ENCODE measurements at places on chromosomes 13 and 19. TPM values are rescaled to one million over a fixed set of nuclear protein-coding genes. Genes with fewer than 3 reads are reported as not detected.

NCR1 gene
- not detected for total RNA-seq

GRCh38 chr19:10713317-10713716 is 4.6 kb upstream of the DNM2 start:
- H3K36me3 ChIP-seq: no peaks in the 10 kb centered on the region
- H3K27ac ChIP-seq: no peak overlapping the region
- no peak overlapping the region for H3K4me3 ChIP-seq
- no peaks in the 10 kb centered on the region for H3K4me1 ChIP-seq
- H3K27me3 ChIP-seq: no peaks in the 10 kb centered on the region
- DNase-seq: no peak

GRCh38 chr13:52868190-52868589 is 19.8 kb upstream of the PCDH8 start:
- no peaks in the 10 kb centered on the region for H3K4me1 ChIP-seq
- no peak overlapping the region for H3K27ac ChIP-seq
- H3K27me3 ChIP-seq: no peaks in the 10 kb centered on the region
- DNase-seq: no peak
- H3K4me3 ChIP-seq: no peak overlapping the region

DNA sequence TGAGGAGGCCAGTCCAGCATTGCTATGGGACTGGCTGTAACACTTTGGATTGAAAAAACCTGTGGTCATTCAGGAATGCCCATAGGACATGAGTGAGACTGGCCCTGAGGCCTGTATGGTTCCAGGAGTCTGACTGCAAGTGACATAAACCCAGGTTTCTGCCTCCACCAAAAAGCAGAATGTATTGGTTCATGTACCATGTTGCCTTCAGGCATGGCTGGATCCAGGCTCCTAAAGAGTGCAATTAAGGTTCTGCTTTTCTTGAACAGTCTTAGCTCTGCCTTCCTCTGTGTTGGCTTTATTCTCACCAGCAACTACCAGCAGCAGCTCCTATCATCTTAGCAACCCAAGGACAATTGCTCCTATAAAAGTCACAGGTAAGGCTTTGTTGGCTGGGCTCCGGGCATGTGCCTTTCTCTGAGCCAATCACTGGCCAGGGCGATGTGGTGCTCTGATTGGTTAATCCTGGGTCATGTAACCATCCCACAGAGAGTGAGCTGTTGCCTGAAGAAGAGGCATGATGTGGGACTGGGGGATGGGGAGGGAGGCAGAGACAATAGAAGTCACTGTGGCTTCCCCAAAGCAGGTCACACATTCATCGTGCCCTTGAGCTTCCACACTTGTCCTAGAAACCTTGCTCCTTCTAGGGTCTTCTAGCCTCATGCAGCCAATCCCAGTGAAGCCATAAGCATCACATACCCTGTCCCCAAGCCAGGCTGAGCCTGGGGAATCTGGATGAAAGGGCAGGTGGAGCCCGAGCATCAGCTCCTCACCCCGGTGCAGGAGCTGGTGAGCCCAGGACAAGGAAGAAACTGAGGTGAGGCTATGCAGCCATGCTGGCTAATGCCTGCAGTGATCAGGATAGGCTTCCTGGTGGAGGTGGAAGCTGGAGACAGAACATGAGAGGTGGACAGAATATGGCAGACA is 123.9 kb downstream of the URI1 start:
- no peak overlapping the region for H3K27ac ChIP-seq
- H3K36me3 ChIP-seq: no peaks in the 10 kb centered on the region
- no peak for DNase-seq
- no peak overlapping the region for H3K4me3 ChIP-seq
- H3K27me3 ChIP-seq: no peaks in the 10 kb centered on the region

DNA sequence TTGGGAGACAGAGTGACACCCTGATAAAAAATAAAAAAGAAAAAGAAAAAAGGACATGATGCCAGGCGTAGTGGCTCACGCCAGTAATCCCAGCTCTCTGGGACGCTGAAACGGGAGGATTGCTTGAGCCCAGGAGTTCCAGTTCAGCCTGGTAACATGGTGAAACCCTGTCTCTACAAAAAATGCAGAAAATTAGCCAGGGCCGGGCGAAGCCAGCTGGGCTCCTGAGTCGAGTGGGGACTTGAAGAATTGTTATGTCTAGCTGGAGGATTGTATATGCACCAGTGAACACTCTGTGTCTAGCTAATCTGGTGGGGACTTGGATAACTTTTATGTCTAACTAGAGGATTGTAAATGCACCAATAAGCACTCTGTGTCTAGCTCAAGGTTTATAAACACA is 32.3 kb downstream of the TMPRSS9 start:
- H3K4me1 ChIP-seq: peaks cover 5% of the 10 kb centered on the region
- H3K36me3 ChIP-seq: no peaks in the 10 kb centered on the region
- H3K27ac ChIP-seq: no peak overlapping the region
- no peaks in the 10 kb centered on the region for H3K27me3 ChIP-seq

DNA sequence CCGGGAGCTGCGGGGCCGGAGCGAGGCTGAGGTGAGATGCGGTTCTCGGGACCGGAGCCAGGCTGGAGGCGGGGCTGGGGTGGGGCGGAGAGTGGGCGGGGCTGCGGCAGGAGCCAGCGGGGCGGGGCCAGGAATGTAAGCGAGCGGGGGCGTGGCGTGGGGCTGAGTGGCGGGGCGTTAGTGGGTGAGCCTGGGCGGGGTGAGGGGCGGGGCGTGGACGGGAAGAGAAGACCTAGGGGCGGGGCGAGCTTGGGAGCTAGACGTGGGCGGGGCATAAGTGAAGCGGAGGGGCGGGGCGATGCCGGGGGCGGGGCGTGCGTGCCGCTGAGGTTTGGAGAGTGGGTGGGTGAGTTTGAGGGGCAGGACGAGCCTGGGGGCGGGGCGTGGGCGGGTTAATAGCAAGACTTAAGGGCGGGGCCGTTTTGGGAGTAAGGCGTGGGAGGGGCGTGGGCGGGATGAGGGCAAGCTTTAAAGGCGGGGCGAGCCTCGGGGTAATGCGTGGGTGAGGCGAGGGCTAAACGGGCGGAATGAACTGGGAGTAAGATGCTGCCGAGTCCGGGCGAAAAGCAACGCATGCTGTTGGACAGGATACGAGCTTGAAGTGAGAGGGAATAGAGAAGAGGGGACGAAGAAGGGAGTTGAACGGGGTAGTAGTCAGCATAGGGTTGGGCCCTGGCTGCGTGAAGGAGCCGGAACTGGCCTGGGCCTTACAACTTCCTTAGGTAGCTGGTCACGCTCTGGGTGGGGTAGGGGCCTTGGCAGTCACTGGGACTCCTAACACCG is 572 bp downstream of the SNAPC2 start:
- H3K4me3 ChIP-seq: peak overlapping the region; percentile 95
- H3K27ac ChIP-seq: peak overlapping the region; percentile 96
- DNase-seq: peak; percentile 100
- peaks cover 51% of the 10 kb centered on the region for H3K4me1 ChIP-seq
- H3K36me3 ChIP-seq: peaks cover 18% of the 10 kb centered on the region
- peaks cover 38% of the 10 kb centered on the region for H3K27me3 ChIP-seq

DNA sequence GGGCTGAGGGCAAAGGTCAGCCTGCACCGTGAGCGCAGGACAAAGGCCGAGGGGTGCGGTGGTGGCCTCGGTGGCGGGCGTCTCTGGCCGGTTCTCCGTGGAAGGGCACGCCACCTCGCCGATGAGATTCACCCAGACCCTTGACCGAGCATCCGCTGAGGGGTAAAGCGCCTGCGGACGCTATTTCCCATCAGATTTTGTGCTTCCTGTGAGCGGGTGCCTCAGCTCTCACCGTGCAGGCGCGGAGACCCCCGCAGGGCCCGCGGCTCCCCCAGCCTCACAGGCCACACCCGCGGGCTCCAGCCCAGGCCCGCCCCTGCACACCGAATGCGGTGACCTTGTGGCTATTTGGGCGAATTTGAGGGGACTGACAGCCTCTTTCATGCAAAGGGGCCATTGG is 348.0 kb downstream of the TEX29 start:
- H3K4me3 ChIP-seq: no peak overlapping the region
- no peaks in the 10 kb centered on the region for H3K27me3 ChIP-seq
- DNase-seq: no peak
- no peaks in the 10 kb centered on the region for H3K4me1 ChIP-seq
- no peaks in the 10 kb centered on the region for H3K36me3 ChIP-seq
- no peak overlapping the region for H3K27ac ChIP-seq

- DNase-seq: no peak
- H3K27ac ChIP-seq: no peak overlapping the region
- H3K4me3 ChIP-seq: no peak overlapping the region
- peaks cover 7% of the 10 kb centered on the region for H3K36me3 ChIP-seq
- peaks cover 2% of the 10 kb centered on the region for H3K4me1 ChIP-seq
These were observed 55.4 kb downstream of the DPF1 start for GRCh38 chr19:38168637-38169036.

DNA sequence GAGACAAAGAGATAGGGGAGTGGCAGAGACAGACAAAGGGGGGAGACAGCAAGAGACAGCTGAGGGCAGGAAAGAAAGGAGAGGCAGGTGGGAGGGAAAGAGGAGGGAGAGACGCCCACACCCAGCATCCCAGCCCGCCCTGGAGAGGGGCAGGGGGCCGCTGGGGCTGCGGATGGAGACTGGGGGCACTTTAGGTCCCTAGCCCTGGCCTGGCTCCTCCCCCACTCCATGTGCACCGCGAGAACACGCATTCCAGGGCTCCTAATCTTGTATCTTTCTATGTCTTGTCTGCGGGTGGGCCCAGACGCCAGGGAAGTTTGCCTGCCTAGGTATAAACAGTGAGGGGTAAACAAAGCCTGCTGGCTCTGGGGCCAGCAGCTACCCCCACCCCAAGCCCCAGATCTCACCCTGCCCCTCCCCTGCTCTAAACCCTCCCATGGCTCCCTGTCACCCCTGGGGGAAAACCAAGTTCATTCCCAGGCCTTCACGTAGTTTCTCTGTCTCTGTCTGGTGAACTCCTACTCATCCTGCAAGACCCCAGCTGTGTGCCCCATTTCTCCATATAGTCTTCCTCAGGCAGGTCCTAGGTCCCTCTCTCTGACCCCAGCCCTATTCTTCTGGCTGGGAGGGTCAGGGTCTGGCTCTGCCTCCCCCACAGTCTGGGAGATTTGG is 5.7 kb downstream of the TLE5 start:
- H3K36me3 ChIP-seq: peaks cover 75% of the 10 kb centered on the region
- no peak for DNase-seq
- peak overlapping the region; percentile 78 for H3K27ac ChIP-seq
- H3K4me1 ChIP-seq: no peaks in the 10 kb centered on the region
- H3K4me3 ChIP-seq: no peak overlapping the region

DNA sequence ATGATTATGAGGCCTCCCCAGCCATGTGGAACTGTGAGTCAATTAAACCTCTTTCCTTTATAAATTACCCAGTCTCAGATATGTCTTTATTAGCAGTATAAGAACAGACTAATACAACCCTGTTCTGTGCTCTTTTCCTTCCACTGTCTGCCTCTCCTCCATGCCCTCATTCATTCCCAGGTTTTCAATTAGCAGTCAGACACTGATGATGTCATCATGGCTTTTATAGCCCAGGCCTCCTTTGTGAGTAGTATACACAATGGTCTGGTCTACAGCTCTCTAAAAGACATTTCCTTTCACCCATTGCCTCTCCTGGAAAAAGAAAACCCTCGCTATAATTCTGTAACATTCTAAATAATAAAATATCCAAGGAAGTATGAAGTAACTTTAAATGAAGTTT is 25.5 kb downstream of the FGF14 start:
- H3K27ac ChIP-seq: no peak overlapping the region
- H3K4me1 ChIP-seq: no peaks in the 10 kb centered on the region
- H3K27me3 ChIP-seq: no peaks in the 10 kb centered on the region

GRCh38 chr13:102197193-102197592 is 204.7 kb downstream of the FGF14 start:
- no peaks in the 10 kb centered on the region for H3K27me3 ChIP-seq
- H3K4me3 ChIP-seq: no peak overlapping the region
- no peaks in the 10 kb centered on the region for H3K36me3 ChIP-seq
- DNase-seq: no peak

DNA sequence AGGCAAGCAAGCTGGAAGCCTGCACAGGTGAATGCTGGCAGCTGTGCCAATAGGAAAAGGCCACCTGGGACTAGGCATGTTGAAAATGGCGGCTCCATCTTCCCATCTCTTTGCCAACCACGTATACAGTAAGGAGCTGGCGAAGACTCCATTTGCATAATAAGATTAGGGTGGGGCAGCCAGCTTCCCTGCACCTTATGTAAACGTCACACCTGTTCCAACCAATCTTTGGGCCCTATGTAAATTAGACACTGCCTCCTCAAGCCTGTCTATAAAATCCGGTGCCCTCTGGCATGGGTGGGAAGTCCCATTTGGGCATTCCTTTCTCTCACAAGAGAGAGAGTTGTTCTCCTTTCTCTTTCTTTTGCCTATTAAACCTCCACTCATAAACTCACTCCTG is 16.8 kb downstream of the ADGRE2 start:
- DNase-seq: no peak
- no peaks in the 10 kb centered on the region for H3K4me1 ChIP-seq
- no peak overlapping the region for H3K27ac ChIP-seq
- no peaks in the 10 kb centered on the region for H3K36me3 ChIP-seq
- H3K4me3 ChIP-seq: no peak overlapping the region

DNA sequence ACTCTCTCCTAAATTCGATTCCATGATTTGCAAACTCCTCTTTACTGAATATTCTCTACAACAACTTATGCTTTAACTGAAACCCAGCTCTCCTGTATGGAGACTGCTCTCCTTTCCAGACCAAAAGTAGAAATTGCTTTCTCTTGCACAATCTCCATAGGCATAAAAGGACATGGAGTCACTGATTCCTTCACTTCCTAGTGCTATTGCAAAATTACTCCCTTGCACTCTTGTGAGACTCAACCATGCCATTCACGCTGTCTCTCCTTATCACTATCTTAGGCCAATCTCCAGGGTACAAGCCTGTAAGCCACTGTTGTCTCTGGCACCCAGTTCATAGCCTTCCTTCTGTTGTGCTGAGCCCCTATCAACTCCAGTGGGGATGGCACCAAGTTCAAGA is 30.6 kb downstream of the SERPINE3 start:
- DNase-seq: no peak
- no peaks in the 10 kb centered on the region for H3K4me1 ChIP-seq
- peaks cover 7% of the 10 kb centered on the region for H3K36me3 ChIP-seq
- no peaks in the 10 kb centered on the region for H3K27me3 ChIP-seq
- H3K4me3 ChIP-seq: no peak overlapping the region

DNA sequence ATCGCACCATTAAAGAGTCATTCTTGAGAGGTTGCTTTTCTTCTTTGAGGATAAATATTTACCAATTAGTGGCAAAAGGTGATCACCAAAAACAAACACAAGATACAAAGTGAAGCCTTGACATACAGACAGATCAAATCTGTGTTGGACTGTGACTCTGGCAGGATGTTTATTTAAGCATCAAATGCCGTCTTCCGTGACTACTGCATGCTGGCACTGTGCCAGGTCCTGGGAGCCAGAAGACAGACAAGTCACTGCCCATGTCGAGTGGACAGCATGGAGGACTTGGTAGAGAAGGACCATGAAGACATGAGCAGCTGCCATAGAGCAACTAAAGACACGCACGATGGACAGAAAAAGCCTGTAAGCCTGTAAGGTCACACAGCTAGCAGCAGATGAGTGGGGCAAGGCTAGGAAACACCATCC is 92.8 kb upstream of the FARP1 start:
- no peak overlapping the region for H3K27ac ChIP-seq
- no peaks in the 10 kb centered on the region for H3K27me3 ChIP-seq
- H3K36me3 ChIP-seq: no peaks in the 10 kb centered on the region
- no peak for DNase-seq
- no peaks in the 10 kb centered on the region for H3K4me1 ChIP-seq

GRCh38 chr19:38544569-38545315 is 73.0 kb downstream of the MAP4K1 start:
- H3K27me3 ChIP-seq: no peaks in the 10 kb centered on the region
- no peaks in the 10 kb centered on the region for H3K4me1 ChIP-seq
- no peak overlapping the region for H3K4me3 ChIP-seq
- no peaks in the 10 kb centered on the region for H3K36me3 ChIP-seq

- H3K36me3 ChIP-seq: no peaks in the 10 kb centered on the region
- no peak overlapping the region for H3K4me3 ChIP-seq
- H3K4me1 ChIP-seq: no peaks in the 10 kb centered on the region
These were observed 211.7 kb downstream of the TEX29 start for GRCh38 chr13:111532111-111532510.
